ENCODE measurements at places on chromosomes 6 and 20.
A peak's percentile ranks its signal among the peaks of the same experiment; 100 is the strongest.

DNA sequence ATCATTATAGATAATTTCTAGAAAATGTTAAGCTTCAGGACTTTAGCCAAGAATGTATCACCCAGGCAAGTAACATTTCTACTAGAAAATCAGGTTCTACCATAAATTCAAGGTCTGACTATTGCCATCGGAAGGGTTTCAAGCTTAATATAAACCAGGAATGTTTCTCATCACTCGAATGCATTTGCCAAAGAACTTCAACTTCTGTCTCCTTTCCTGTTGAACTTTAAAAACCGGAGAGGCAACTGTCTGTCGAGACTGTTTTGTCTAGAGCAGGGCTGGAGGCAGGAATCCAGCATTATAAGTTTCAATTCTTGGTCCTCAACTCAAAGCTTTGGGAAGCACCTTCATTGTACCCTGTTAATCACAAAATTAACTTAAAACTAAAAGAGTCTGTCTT lies 264.7 kb downstream of the ZNF217 start:
- DNase-seq, result no peak

GRCh38 chr6:17950095-17950494 lies 37.3 kb downstream of the KIF13A start:
- no peak for DNase-seq

DNA sequence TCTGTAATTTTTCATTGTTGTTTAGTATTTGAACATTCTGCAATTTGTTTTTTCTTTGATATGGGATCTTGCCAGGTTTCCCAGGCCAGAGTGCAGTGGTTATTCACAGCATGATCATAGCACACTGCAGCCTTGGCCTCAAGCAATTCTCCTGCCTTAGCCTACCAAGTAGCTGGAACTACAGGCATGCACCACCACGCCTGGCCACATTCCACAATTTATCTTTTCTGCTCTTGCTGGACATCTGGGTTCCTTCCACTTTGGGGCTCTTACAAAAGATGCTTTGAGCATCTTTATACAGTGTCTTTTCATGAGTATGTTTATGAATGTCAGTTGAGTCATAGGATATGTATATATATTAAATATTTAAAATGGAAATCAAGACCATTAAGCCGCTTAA lies 42.0 kb downstream of the PGM3 start:
- DNase-seq, result peak; percentile 36

GRCh38 chr6:83613378-83613777 lies 95.5 kb downstream of the SNAP91 start:
- DNase-seq, result no peak

DNA sequence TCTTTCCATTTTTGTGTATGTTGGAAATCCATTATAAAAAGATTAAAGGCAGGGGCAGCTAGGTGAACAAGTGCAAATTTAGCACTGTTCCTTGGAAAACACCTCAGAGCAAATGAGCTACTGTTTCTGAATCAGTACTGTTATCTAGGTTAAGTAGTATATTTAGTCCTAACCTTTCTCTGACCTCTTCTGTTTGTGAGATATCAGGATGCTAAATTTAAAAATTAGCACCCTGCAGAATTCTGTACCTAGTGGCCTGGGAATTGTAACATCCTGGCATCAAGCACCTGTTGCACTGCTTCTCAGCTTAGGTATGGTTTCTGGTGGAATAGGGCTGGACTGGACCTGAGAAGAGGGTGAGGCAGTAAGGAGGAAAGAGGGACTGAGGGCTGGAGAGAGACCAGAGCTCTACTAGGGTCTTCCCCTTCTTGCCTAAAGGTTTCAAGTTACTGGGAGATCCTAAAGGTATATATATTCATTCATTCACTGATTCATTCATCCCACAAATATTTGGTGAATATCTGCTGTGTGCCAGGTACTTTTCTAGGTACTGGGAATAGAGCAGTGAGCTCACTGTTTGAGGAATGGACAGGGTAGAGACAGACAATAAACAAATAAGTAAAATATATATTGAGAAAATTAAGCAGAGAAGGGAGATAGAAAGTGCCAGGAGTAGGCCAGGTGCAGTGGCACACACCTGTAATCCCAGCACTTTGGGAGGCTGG lies 5.2 kb downstream of the ZNF76 start:
- no peak for DNase-seq

- DNase-seq, result peak; percentile 18
These were observed 87.2 kb upstream of the EDN1 start for GRCh38 chr6:12203001-12203400.

DNA sequence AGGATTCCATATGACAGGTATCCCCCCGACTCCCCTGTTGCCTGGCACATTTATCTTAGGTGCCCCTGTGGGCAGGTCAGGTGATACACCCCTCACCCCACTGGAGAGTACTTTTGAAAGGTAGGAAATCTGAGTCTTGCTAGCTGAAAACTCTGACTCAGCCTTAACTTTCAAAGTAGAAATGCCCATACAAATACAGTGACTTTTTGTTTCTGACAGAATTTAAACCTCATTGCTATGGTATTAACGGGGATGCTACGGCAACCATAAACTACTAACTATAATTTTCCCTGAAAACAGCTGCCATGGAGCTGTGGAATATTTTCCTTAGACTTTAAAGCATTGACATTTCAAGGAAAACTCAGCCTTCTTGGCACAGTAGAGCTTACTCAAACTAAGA lies 536.0 kb downstream of the RFPL4B start:
- peak; percentile 36 for DNase-seq

DNA sequence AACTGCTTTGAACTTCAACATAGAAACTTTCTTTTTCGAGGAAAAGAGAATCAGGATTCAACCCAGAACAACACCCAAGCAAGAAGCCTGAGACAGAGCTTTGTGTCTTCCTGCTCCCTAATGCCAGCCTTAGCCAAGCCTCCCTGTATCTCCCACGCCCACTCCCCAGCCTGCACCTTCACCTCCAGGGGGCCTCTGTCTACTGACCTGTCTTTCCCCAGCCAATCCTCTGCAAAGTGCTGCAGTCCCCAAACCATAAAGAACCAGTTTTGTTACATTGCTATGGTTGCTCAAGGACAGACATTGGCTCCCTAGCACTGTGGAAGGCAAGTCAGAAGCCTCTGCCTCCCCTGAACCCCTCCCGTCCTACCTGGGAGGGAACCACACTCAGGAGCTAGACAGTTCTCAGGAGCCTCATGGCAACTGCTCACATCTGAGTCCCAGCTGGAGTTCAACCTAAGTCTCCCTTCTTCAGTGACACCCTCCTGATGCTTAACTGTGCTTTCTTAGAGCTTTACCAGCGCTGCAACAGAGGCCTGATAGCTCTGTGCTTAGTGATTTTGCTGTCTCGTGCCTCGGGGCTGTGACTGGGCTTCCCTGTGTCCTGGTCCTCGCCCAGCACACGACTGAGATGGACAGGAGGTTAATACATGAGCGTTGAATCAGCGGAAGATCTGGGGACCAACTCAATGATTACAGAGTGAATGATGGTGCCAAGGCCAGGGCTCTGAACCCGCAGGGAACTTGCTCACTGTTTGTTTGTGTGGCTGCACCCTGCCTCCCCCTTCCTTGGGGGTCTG lies 101.5 kb upstream of the DUSP22 start:
- DNase-seq, result no peak

DNA sequence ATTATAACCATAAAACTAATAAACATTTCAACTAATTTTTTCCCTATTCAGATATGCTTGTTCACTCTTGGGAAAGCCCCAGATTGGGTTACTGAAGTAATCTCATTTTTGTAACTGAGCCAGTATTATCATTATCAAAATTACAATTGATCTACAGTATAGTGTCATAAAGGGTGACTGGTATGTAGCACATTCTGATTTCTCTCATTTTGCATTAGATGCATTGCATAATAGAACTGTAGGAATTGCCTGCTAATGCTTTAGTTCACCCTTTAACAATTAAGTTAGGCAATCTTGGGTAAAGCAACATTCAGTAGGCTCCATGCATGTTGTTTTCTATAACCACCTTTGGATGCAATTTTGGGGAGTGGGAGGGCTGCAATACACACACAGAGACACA lies 150.8 kb upstream of the FLRT3 start:
- no peak for DNase-seq

DNA sequence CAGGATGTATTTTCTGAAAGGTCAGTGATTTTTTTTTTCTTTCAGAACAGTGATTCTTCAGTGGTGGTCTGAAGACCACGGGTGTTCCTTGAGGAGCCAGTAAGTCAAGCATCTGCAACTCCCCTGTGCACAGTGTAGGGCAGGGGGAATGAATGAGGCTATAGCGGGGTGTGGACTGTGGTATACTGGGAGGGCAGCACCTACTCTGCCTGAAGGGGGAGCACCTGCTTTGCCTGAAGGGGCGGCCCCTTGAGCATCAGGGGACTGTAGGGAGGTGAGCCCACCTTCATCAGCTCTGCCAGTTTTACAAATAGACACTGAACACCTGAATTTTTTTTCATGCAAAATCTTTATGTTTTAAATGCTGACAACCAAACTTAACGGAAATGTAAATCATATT lies 77.5 kb upstream of the RIPOR2 start:
- DNase-seq, result no peak

DNA sequence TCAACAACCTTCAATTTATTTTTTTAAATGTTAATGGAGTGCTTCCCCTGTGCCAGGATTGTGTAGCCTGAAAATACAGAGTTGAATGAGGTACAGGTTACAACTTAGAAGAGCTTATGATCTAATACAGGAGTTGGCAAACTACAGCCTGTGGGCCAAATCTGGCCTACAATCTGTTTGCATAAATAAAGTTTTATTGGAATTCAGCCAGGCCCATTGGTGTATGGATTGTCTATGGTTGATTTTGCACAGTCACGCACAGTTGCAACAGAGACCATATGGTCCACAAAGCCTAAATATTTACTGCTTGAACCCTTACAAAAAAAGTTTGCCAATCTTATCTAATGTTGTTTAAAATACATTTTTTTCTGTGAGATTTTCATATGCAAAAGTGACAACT lies 177.3 kb upstream of the CCN2 start:
- DNase-seq, result no peak

- DNase-seq, result no peak
These were observed 257.4 kb downstream of the MAFB start for GRCh38 chr20:40431611-40432010.

GRCh38 chr6:136284909-136285308 lies 4.7 kb downstream of the BCLAF1 start:
- DNase-seq, result peak; percentile 68

- DNase-seq, result peak; percentile 55
These were observed 133.6 kb downstream of the SYNE1 start for GRCh38 chr6:152503546-152503945.

DNA sequence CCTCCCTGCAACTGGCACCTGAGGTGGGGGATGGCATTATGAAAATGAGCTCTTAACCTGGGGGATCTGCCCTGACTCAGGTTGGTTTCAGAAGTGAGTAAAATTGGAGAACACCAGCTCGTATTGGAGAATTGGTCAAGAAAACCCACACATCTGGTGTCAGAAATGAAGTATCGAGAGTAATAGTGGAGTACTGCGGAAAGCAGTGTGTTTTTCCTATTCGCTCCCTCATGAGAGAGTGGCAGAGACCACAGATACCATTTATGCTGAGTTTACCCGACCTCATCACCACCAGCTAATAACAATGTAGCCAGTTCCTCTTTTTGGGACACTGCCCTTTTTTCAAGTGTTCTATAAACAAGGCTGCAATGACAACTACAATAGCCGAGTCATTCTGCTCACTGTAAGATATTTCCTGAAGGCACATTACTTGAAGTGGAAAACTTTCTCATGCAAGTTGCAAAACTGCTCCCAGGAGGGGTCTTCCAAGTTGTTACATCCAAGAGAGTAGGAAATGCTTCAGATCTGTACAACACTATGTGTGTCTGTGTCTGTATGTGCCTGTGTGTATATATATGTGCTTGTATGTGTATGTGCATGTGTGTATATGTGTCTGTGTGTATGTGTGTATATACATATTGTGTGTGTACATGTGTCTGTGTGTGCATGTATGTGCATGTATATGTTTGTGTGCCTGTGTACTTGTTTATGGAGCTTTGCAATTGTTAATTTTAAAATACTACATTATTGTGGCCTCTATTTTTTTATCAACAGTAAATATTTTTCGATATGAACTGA lies 106.0 kb upstream of the CST7 start:
- no peak for DNase-seq

- no peak for DNase-seq
These were observed 634.3 kb downstream of the TBC1D32 start for GRCh38 chr6:120700001-120700400.

GRCh38 chr6:74320074-74320473 lies 624.1 kb downstream of the CD109 start:
- DNase-seq, result no peak

GRCh38 chr6:37791156-37791919 lies 28.2 kb upstream of the ZFAND3 start:
- peak; percentile 97 for DNase-seq

DNA sequence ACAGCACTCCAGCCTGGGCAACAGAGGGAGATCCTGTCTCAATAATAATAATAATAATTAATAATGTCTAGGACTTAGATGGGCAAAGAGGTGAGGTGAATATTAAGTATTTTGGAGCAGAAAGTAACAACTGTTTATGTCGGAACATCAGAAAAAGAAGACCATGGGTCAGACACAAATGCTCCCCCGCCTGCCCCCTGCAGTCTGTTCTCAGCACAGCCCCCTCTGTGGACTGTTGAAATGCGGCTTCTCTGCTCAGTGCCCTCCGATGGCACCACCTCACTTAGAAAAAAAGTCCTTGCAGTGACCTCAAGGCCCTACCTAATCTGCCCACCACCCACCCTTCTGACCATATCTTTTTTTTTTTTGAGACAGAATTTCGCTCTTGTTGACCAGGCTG lies 5.2 kb upstream of the ETV7 start:
- DNase-seq, result no peak

GRCh38 chr6:21918666-21919065 lies 325.1 kb downstream of the SOX4 start:
- no peak for DNase-seq

DNA sequence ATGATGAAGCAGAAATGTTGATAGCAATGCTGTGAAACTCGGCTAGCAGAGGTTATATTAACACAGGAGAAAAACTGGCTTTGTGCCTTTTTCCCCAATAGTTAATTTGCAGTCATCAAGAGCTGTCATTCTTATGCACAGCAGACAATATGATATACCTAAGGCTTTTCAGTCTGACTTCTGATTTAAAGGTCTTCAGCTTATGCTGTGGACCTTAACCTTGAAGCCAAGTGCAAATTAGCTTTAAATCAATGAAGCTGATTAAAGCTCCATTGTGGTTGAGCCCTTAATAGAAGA lies 171.6 kb upstream of the ID4 start:
- no peak for DNase-seq

DNA sequence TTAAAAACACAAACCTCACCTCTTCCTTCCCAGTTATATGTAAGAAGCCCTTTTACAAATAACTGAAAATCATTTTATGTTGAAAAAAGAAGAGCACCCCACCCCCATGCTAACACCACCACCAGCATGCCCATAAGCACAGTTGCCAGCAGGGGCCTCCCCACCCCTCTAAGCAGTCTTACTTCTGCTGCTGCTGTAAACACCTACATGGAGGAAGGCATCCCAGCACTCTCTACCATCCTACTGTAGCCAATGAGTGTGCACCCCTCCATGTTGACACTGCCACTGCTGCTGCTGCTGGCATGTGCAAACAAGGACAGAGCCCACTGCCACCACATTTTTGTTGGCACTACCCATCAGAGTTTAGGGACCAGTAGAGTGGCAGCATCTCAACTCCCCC lies 49.6 kb upstream of the PHIP start:
- no peak for DNase-seq
